ENCODE measurements at places on chromosomes 2 and 18. TPM values are rescaled to one million over a fixed set of nuclear protein-coding genes. Genes with fewer than 3 reads are reported as not detected.

GRCh38 chr2:182744490-182744889 lies 28.4 kb downstream of the DNAJC10 start:
- no peaks in the 10 kb centered on the region for H3K4me1 ChIP-seq
- no peak overlapping the region for H3K27ac ChIP-seq
- no peaks in the 10 kb centered on the region for H3K36me3 ChIP-seq
- DNase-seq: no peak

FOXD4L1 gene
- not detected for total RNA-seq

OR6B3 gene
- total RNA-seq: not detected

SNORC gene
- total RNA-seq: not detected

KCTD1 gene
- total RNA-seq: 15.7 TPM

ITGA4 gene
- total RNA-seq: 112 TPM

GRCh38 chr2:57180042-57180567 lies 866.5 kb upstream of the VRK2 start:
- H3K4me1 ChIP-seq: no peaks in the 10 kb centered on the region
- H3K27me3 ChIP-seq: no peaks in the 10 kb centered on the region
- DNase-seq: no peak
- no peaks in the 10 kb centered on the region for H3K36me3 ChIP-seq
- no peak overlapping the region for H3K4me3 ChIP-seq

GRCh38 chr2:166494140-166494624 lies at the start of gene SCN7A:
Gene SCN7A, minus strand, starts transcription at chr2:166494249. Its CDS starts 16,553 bp downstream, at chr2:166477696.
- H3K27me3 ChIP-seq: no peaks in the 10 kb centered on the region
- H3K36me3 ChIP-seq: no peaks in the 10 kb centered on the region
- H3K27ac ChIP-seq: peak within 1 kb of the TSS; percentile 64
- H3K4me3 ChIP-seq: peak within 1 kb of the TSS; percentile 47

GRCh38 chr2:86491088-86491487 lies 49.9 kb downstream of the KDM3A start:
- H3K36me3 ChIP-seq: no peaks in the 10 kb centered on the region
- no peaks in the 10 kb centered on the region for H3K27me3 ChIP-seq
- no peak overlapping the region for H3K27ac ChIP-seq
- H3K4me3 ChIP-seq: no peak overlapping the region
- H3K4me1 ChIP-seq: no peaks in the 10 kb centered on the region

GRCh38 chr2:101533561-101534148 lies 58.7 kb upstream of the RFX8 start:
- H3K4me3 ChIP-seq: no peak overlapping the region
- no peak for DNase-seq
- H3K4me1 ChIP-seq: no peaks in the 10 kb centered on the region
- H3K36me3 ChIP-seq: no peaks in the 10 kb centered on the region
- H3K27ac ChIP-seq: peak overlapping the region; percentile 54
- H3K27me3 ChIP-seq: no peaks in the 10 kb centered on the region

GRCh38 chr18:58592223-58593214 lies 36.4 kb downstream of the ALPK2 start:
- H3K4me3 ChIP-seq: no peak overlapping the region
- H3K36me3 ChIP-seq: no peaks in the 10 kb centered on the region

DNA sequence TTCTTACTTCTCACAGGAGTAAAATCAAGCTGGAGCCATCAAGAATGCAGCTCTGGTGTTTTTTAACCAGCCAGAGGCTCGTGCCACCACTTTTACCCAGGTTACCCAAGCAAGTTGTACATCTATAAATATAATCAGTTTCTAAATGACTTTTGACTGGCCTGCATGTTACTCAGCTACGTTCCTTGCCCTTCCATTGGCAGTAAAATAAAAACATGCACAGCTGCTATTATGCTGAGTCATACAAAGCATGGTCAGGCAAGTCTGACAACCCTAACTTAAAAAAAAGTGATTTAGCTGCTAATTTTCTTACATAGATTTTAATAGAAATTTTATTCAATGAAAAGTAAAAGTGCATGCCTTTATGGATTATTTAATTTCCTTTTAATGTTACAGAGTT lies 111.7 kb upstream of the CSRNP3 start:
- DNase-seq: no peak
- no peaks in the 10 kb centered on the region for H3K27me3 ChIP-seq
- no peaks in the 10 kb centered on the region for H3K4me1 ChIP-seq
- H3K27ac ChIP-seq: no peak overlapping the region
- H3K4me3 ChIP-seq: no peak overlapping the region

All from uterus (tissue), 4 donors.